Left lobe of liver (tissue), 2 donors: ENCODE measurements at places on chromosomes 11 and 22. TPM values are rescaled to one million over a fixed set of nuclear protein-coding genes. Genes with fewer than 3 reads are reported as not detected.

DNA sequence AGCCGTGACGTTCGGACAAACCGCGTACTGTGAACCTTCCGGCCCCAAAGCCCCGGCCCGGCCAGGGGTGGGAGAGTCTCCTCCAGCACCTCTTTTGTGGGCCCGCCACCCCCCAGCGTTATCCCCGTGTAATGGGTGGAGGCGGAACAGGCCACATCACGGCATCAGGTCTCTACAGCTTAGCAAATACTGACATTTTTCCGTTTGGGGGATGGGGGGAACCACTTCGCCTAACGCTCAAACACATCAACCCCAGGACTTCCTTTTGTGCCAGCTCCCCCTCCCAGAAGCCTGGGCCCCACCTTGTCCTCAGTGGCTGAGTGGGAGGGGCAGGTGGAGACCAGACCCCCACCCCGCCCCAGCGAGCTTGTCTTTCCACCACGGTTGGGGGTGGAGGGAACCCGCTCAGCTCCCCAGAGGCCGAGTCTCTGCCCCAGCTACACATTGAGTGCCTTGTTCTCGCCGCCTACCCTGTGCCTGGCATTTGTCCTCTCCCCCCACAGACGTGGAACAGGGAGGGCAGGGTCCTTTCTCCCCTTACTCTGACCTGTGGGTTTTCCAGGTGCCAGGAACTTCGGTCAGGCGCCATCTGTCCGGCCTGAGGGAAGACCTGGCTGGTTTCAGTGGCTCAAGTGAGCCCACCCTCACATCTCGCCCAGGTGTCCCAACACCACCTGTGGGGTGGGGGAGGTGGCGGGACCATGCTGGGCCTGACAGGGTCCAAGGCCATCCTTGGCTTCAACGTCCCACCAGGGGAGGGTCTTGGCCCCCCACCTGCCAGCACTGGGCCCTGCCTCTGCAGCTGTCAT is 29.6 kb downstream of the SBF1 start:
- DNase-seq = no peak

DNA sequence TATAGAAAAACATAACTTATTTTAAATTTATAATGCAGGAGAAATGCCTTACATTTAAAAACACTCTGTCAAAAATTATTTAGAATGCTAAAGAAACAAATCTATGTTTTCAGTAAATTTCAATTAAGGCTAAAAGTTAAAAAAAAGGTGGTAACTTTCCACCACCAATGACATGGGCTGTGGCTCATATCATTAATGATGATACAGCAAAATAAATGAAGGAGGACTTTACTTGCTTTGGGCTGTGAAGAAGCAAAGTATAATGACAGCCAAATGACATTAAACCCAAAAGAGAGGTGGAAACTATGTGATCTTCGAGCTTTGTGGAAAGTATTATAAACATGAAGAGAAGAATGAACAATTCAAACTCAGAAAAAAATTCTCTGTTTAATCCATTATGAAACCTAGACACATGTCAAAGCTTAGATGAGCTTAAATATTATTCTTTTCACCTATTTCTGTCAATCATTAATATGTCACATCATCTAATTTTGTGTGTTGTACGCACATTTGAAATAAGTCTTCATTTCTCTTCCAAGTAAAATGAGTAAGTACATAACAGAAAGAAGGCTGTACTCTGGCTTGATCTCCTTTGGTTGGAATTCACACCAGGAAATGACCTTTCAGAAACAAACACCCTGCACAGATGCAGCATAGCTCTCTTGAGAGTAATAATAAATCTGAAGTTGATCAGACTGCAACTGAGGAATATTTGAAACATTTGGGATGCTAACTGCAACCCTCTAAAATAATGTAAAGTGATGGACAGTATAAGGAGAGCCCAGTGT is 265.8 kb downstream of the TTC28 start:
- no peak for DNase-seq

DNA sequence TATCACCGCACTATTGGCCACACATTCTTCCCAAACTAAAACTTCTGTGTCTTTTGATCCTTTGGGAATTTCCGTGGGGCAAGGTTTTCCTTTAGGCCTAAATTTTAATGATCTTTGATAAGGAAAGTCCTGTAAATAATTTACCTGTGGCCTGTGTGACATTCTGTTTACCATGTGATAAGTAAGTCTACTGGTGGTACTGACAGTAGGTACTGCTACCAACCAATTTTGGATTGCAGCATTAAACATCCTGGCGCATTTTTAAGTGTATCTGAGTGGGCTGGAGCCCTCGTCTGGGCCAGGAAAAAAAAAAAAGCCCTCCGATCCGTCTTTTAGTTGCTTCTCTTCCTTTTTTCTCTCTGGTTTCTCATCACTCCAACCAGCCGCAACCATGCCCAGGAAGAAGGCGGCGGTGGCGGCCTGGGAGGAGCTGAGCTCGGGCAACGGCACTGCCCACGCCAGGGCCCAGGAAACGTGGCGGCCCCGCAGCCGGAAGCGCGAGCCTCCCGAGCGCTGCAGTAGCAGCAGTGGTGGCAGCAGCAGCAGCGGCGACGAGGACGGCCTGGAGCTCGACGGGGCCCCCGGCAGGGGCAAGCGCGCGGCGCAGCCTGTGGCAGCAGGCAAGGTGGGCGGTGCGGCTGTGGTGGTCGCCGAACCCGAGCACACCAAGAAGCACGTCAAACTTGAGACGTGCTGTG is 33.6 kb downstream of the ASRGL1 start:
- DNase-seq = no peak

PPARA gene
- total RNA-seq = 122 TPM

UPK3A gene
- not detected for total RNA-seq
